MG63 (cell line): ENCODE measurements at places on chromosomes 6 and 20. TPM values are rescaled to one million over a fixed set of nuclear protein-coding genes. Genes with fewer than 3 reads are reported as not detected.

GRCh38 chr6:103177791-103178190 lies 1681.9 kb downstream of the HACE1 start:
- no peak for DNase-seq

DNA sequence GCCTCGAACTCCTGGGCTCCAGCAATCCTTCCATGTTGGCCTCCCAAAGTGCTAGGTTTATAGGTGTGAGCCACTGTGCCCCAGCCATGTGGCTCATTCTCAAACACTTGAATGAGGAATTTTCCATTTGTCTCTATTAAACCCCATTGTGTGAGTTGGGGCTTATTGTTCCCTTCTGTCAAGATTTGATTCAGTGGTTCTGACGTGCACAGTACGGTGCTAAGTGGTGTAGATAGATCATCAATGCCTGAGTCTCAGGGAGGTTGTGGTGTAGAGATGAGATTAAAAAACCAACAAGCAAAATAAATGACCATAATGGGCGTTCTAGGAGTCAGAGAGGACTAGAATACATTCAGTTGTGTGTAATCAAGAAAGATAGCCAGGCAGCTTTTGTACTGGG lies 335.6 kb downstream of the PRL start:
- DNase-seq: no peak

BANF2 gene
- not detected in 2 replicates for total RNA-seq

BTN1A1 gene
- not detected in 2 replicates for total RNA-seq

SAPCD1 gene
- total RNA-seq: 2.5 TPM in 1 of 2 replicates, not detected in the other
